Fibroblast of lung (primary cell): ENCODE measurements at places on chromosomes 16 and 17. TPM values are rescaled to one million over a fixed set of nuclear protein-coding genes. Genes with fewer than 3 reads are reported as not detected.

Gene MYCBPAP
- 2.3 and 3.0 TPM in 2 replicates for total RNA-seq

Gene DOC2A
- 0.26 and 0.33 TPM in 2 replicates for total RNA-seq

Gene GAS7
- total RNA-seq = 2.6 and 6.4 TPM in 2 replicates

DNA sequence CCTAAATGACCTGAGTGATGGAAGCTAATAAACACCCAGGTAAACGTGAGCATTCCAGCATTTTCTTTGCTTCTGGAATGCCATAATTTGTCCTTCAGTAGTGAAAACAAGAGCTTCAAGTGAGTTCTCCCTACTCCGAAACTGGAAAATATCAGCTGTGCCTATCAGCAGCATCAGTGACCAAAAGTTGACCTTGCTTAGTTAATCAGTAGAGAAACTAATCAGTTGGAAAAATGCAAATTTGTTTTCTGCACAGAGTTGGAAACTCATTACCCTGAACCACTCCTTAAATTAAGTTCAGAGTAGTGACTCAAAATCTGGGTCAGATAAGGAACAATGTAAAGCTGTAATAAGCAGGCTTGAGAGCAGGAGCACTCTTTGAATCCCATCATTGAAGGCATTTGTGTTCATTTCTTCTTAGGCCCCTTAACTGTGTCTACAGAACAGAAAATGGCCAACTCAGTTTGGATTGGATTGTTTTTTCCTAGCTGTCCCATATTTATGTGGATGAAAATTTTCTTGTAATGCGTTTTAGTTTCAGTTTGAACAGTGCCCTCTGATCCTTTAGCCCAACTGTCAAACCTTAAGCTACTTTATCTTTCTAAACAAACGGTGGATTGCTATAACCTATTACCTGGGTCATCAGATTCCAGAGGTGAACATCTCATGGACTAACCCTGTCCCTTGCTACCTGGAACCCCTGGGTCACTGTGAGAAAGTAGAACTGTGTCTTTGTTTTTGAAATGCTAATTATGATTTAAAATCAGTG, 290.4 kb downstream of the TOX3 start:
- DNase-seq = no peak

DNA sequence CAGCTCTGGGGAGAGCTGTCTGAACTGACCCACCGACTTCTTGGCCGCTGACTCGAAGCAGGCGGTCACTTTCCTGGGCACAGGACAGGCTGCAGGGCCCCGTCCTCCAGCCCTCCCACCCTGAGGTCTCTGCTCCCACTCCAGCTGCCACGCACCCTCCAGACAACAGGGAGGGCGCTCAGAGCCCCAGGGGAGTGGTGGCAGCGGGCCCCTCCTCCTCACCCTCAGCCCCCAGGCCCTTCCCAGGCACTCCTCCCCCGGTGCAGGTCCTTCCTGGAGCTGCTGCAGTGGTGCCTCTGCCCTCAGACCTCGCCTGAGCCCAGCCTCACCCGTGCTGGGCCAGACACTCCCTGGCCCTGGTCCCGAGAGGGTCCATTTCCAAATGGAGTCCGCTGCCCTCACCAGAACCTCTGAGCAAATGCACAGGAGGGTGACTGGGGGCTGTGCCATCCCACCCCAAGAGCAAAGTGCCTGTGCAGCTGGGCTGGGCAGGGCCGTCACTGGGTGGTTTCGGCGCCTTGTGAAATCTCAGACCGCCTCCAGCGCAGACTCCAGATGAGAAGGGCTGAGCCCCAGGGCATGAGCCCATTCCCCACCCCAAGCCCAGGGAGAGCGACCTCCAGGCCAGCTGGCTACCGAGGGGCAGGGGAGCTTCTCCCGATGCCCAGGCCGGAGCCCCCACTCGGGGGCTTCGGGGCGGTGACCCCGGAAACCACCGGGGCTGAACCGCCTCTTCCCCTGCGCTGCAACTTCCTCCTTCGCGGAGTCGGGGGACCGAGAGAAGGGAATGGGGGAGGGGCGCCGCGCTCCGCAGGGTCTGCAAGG, 717 bp downstream of the CYBA start:
- DNase-seq = no peak

GRCh38 chr16:54281535-54282201, 4.9 kb downstream of the IRX3 start:
- no peak for DNase-seq

DNA sequence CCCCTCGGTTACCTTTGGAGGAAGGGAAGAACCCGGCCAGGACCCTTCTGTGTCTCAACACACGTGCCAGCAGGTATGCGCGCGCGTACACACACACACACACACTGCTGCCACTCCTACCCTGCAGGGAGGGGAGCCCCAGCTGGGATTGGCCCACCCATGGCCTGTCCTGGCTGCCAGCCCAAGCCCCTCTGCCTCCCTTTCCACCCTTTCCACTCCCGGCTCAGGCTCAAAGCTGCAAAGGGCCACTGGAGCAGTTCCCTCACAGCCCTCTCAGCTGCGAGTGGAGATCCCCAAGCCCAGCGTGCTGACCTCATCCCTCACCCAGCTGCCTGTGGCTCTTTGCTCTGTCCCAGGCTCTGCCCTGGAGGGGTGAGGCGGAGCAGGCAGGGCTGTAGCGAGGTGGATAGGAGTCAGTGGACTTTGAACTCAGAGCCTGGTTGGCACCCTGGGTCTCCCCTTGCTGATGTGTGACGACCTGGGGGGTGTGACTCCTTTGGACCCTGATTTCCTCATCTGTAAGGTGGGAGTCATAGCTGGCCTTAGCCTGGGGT, 14.5 kb downstream of the KIF19 start:
- no peak for DNase-seq
